DND-41 (cell line): ENCODE measurements at places on chromosomes 6 and 20.

DNA sequence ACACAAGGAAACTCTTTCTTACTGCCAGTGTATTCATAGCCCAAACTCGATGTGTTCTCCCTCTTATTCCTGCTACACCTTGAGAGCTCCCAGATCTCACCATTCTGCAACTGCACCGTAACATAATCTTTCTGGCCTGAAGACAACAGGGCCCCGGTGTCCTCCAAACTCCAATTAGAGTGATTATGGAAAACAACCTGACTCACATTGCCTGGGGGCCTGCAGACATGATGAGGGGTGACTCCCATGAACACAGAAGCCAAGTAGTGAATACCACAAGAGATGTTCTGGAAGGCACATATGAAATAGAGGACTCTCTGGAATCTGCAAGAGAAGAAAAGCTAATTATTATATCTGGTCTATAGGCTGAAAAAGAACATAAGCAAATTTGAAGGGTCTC, 19.7 kb downstream of the SLC22A16 start:
- no peak for DNase-seq

GRCh38 chr20:41991412-41991811, 373.2 kb upstream of the CHD6 start:
- no peak for DNase-seq

- no peak for DNase-seq
These were observed 160.2 kb upstream of the FOXA2 start for GRCh38 chr20:22744341-22745193.

GRCh38 chr6:56729719-56730118, 87.0 kb upstream of the DST start:
- no peak for DNase-seq

- DNase-seq: no peak
These were observed 357.2 kb downstream of the CENPW start for GRCh38 chr6:126696921-126697693.

DNA sequence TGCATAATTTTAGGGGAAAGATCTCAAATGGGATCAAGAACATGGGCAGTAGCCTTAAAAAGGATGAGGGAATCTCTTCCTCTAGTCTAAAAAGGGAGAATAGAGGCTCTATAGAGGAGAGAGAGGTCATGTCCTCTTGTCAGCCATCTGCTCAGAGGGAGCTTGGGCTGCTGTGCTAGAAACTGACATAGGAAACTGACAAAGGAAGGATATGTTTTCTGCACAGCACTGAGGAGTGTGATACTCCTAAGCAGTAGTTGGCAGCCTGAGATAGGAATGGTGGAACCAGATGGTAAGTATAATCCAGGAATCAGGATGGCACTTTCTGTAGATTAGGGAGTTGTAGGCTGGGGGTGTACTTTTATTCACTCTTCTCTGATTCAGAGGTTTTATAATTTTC, 59.2 kb downstream of the PTPRA start:
- no peak for DNase-seq

DNA sequence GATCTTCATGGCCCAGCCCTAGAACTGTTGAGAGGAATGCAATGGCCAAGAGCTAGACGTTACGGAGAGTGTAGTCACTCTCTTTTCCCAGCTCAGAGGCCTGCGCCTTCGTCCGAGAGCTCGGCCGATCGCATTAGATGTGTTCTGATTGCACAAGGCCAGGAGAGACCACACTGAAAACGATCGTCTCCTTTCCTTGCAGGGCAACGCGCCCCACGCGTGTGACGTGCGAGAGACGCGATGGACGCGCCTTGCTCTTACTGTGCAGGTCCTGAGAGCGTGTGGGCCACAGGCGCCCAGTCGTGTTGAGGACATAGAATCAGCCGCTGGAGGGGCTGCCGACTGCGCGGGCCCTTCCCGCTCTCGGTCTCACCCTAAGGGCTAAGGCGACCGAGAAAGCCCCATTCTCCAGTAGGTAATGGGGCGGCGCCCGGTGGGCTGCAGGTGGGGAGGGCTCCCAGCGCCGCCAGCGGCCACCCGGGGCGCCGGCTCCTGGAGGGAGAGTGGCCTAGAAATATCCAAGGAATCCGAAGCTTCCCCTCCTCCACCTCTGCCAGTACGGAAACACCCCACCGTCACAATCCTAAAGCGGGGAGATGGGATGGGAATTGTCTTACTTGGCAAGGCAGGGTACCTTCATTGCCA, 26.9 kb downstream of the TFAP2B start:
- DNase-seq: no peak

GRCh38 chr6:24497254-24497970, 2.6 kb downstream of the ALDH5A1 start:
- no peak for DNase-seq

DNA sequence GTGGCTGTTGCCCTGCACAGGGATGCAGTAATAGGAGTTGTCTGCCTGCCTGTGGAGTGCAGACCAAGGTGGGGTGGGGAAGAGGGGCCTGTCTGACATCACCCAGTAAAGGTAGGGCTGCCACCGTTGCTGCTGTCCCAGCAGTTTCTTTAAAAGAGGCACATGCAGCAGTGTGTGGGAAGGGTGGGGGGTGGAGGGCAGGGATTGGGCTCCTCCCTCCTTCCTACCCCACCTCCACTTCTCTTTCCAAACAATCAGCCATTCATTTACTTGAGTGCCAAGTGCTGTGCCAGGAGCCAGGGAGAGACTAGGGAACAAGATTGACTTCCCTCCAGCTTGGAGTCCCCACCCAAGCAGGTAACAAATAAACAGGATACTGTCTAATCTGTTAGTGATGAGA, 66.8 kb upstream of the MYL9 start:
- no peak for DNase-seq

DNA sequence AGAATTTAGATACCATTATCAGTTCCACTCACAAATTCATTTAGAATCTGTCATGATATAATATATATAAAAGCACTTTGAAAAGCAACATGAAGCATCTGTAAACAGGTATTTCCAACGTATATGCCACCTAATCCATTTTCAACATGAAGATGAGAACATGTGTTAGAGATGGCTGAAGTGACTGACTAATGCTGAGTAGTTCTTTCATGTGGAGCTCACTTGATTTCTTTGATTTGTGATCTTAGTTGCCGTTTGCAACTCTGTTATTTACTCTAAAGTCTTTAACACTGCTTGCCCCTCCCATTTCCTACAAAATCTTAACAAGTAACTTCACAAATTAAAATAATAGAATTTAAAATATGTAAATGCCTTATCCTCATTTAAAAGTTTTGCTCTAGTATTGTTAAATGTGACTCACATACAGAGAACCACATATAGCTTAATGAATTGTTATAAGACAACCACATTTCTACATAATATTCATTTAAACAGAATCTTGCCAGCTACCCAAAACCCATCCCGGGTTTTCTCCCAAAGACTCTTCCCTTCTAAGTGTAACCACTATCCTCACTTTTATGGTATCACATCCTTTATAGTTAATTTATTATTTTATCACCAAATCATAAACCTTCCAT, 78.3 kb downstream of the ME1 start:
- no peak for DNase-seq

DNA sequence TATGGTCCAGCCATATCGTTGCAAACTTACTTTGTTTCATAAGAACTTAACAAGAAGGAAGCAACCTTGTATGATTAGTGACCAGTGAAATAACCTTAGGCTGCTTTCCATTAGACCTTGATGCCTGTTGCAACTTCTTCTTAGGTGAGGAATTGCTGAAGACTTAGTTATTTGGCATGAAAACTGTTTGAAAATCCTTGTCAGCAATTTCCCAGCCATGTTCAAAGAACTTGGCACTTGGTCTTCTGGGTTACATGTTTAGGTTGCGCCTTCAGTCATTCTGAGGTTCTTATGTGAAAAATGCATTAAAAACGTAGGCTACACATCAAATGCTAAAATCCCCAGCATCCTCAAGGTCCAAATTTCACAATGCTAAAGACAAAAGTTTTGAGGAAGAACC, 232.0 kb upstream of the CEP162 start:
- DNase-seq: no peak

DNA sequence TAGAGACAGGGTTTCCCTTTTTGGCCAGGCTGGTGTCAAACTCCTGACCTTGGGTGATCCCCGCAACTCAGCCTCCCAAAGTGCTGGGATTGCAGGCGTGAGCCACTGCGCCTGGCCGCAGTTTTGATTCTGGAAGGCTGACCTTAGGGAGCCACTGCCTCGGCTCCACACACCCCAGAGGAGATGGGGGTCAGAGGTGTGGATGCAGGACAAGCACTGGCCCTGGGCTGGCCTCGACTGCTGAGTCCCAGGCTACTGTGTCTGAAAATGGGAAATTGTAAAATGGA, 1.5 kb downstream of the ZBP1 start:
- DNase-seq: no peak

DNA sequence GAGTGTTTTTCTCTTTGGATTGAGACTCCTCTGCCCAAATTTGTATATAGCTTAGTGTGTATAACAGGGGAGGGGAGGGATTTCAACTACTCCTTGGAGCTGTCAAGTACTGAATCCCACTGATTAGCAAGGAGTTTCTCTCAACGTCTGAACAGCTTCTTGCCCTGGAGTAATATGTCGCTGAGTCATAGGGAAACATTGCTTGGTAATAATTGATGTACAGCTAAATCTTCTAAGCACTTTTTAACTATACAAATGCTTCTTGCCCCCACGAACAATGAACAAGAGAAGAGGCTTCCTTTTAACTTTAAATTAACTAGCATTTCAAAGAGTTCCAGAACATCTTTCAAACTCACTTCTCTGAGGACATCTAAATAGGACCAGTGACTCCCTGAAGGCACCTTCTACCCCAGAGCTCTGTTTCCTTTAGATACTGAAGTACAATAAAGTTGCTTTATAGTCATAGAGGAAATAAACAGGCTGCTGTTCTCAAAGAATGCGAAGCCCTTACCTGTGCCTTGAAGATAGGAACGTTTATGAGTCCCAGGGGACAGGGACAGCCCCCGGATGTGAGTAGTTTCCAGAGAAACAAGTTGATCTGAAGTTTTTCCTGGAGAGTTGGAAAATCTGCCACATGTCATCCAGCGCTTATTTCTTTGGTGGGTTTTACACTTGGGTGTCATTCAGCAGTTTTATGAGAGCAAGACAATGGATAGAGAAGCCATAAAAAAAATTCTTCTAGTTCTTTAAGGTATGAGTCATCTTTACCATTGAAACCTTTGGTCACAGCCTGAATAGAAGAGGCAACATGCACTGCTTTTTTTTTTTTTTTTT, 462.5 kb upstream of the BTBD3 start:
- no peak for DNase-seq

DNA sequence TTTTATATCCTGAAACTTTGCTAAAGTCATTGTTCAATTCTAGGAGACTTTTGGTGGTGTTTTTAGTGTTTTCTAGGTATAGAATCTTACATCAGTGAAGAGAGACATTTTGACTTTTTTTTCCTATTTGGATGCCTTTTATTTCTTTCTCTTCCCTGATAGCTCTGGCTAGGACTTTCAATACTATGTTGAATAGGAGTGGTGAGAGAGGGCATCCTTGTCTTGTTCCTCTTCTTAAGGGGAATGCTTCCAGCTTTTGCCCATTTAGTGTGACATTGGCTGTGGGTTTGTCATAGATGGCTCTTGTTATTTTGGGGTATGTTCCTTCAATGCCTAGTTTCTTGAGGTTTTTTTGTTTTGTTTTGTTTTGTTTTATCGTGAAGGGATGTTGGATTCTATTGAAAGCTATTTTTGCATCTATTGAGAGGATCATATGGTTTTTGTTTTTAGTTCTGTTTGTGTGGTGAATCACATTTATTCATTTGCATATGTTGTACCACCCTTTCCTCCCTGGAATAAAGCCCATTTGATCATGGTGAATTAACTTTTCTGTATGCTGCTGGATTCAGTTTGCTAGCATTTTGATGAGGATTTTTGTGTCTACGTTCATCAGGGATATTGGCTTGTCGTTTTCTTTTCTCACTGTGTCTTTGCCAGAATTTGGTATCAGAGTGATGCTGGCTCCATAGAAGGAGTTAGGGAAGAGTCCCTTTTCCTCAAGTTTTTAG, 540.1 kb upstream of the FLRT3 start:
- no peak for DNase-seq

GRCh38 chr6:78910591-78911171, 43.3 kb downstream of the IRAK1BP1 start:
- DNase-seq: no peak

DNA sequence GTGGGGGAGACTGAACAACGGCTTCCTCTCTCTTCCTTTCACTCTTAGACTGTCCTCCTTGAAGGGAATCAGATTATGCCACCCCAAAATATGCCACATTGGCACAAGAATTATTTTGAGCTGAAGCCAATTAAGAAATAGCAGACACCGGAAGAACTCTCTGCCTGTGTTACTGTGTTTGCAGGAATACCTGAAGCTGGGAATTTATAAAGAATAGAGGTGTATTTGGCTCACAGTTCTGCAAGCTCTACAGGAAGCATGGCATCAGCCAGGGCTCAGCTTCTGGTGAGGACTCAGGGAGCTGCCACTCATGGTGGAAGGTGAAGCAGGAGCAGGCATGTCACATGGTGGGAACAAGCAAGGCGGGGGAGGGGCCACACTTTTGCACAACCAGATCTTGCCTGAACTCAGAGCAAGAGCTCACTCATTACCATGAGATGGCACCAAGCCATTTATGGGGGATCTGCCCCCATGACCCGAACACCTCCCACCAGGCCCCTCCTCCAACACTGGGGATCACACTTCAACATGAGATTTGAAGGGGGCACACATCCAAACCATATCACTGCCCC, 46.0 kb downstream of the PCNA start:
- DNase-seq: peak; percentile 25

DNA sequence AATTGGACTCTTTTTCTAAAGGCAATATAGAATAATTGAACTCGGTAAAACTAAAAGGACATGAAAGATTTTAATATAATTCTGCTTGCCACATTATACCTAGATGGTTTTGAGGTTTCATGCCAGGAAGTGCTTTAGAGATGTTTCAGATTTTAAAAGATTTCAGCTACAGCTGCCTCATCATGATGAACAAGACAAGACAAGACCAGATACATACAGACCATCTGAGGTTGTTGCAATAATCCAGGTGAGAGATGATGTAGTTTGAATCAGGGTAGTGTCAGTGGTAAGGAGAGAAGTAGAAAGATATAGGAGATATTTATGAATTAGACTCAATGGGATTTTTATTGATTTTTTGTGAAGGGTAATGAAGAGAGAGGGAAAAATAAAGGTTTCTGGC, 374.3 kb upstream of the HSF2 start:
- no peak for DNase-seq

- DNase-seq: no peak
These were observed 106.7 kb upstream of the INSM1 start for GRCh38 chr20:20261159-20261558.

- no peak for DNase-seq
These were observed 144.6 kb downstream of the LRFN2 start for GRCh38 chr6:40442591-40442990.

DNA sequence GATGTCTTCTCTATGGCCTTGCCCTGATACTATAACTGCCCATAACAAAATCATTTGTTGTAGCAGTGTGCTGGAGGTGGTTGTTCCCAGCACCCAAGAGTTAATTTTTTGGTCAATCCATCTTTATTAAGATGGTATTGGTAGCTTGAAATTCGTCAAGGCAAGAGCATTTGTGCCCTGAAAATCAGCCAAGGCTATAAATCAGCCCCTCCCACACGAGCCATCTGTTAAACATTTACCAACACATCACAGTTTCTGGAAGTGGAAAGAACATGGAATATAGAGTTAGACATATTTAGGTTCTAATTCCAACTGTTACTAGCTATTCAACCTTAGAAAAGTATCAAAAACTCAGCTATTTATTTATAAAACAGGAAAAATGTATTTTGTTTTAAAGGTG, 888.4 kb upstream of the GJE1 start:
- DNase-seq: no peak

- no peak for DNase-seq
These were observed 3.6 kb downstream of the FOXC1 start for GRCh38 chr6:1613346-1613687.
